ENCODE measurements at places on chromosomes 2 and 18.

DNA sequence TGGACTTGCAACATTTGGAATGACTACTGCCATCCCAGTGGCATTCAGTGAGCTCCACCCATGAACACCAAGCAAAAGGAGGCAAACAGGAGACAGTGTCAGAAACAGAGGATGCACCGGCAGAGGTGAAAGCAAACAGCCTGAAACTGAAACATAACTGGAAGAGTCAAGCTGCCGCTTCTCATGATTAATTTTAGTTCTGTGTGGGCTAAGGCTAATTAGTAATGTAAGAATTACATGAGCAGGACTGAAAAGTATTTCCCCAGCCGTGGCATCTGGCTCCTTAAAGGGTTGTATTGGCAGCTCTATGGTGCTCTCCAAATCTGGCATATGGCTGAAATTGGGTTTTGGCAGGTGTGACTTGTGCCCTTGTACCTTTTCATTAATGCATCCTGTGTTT is 1108.1 kb downstream of the TSN start:
- no peak for DNase-seq

GRCh38 chr2:216131175-216131926 is 22.2 kb downstream of the XRCC5 start:
- DNase-seq = no peak

- DNase-seq = no peak
Observed at GRCh38 chr2:34447097-34447496, 848.0 kb upstream of the FAM98A start.

DNA sequence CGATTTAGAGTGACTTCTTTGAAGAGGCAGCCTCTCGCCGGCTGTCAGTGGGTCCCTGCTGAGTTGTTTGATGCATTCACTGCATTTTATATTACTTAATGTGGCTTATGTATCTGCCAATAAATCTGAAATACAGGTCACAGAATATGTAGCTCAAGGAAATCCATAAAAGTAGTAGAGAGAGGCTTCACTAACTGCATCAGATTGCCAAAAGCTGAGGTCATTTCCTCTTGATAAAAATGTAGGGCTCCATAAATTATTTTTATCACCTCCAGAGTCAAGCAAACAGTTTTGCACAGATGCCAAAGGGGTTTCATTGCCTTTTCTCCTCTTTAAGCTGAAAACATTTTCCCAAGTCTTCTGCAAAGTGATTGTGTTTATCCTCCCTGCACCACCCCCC is 36.5 kb upstream of the CCDC93 start:
- DNase-seq = no peak

DNA sequence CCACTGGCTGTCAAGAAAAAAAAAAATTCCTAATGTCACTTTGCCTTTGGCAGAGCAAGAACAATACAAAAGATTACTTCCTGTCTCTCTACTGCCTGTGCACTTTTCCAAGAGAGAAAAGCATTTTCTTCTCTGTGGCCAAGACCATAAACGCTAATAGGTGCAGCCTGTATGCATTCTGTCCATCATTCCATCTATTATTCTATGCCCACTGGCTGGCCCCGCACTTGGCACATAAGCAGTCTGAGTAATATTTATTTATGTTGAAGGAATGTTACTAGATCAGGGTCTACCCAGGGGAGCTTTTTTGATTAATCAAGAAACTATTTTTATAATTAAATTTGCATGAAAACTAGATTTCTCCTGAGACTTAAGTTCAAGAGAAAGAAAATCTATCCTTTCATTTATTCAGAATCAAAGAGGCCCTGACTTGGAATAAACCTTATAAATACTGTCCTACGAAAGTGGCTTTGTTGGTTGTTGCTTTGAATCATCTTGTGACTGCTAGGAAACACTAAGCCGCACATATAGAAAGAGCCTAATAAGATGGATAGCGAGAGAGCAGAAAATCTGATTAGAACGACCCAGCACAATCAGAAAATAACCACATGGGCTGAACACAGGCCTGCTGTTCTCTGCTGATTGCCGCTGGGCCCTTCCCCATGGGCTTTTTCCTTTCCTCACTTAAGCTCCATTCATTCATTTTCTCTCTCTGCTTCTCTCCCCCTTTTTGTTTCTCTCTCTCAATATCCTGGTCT is 59.4 kb downstream of the MMADHC start:
- no peak for DNase-seq

DNA sequence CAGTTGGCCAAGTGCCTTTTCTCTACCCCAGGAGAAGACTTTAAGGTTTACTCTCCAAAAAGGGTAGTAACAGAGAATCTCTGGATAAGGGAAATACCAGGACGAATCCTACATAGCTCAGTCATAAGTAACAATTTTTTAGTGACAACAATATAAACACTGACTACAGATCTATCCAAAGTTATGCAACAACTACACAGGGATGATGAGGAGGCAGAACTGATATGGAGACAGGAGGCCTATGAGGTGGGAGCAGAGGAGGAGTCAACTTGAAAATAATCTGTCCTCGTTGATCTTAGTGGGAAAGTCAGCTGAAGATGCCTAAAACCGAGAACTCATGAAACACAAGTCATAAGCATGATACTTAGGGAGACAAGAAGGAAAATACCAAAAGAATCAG is 40.2 kb downstream of the SLC35F5 start:
- no peak for DNase-seq

GRCh38 chr2:18548621-18549020 is 11.8 kb downstream of the RDH14 start:
- DNase-seq = no peak

- DNase-seq = no peak
Observed at GRCh38 chr2:109247812-109248211, 118.8 kb downstream of the SH3RF3 start.

- DNase-seq = no peak
Observed at GRCh38 chr2:156890529-156891148, 366.9 kb upstream of the GALNT5 start.

DNA sequence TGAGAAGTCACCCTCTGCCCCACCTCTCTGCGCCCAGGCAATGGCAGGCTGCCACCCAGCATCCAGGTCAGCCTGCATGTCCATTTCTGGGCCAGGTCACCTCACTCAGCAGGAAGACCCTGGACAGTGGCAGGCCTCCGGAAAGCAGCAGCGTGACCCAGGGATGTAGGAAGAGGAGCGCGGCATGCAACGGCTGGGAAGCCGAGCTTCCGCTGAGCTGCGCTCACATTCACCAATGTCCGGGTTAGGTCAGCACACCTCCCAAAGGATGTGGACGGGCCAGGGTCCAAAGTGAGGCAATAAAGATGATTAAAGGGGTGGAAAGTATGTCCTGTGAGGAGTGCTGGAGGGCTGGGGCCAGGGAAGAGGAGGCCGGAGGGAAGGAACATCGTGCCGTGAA is 174.5 kb downstream of the CTIF start:
- DNase-seq = no peak

- no peak for DNase-seq
Observed at GRCh38 chr2:128252501-128252900, 66.2 kb downstream of the HS6ST1 start.

DNA sequence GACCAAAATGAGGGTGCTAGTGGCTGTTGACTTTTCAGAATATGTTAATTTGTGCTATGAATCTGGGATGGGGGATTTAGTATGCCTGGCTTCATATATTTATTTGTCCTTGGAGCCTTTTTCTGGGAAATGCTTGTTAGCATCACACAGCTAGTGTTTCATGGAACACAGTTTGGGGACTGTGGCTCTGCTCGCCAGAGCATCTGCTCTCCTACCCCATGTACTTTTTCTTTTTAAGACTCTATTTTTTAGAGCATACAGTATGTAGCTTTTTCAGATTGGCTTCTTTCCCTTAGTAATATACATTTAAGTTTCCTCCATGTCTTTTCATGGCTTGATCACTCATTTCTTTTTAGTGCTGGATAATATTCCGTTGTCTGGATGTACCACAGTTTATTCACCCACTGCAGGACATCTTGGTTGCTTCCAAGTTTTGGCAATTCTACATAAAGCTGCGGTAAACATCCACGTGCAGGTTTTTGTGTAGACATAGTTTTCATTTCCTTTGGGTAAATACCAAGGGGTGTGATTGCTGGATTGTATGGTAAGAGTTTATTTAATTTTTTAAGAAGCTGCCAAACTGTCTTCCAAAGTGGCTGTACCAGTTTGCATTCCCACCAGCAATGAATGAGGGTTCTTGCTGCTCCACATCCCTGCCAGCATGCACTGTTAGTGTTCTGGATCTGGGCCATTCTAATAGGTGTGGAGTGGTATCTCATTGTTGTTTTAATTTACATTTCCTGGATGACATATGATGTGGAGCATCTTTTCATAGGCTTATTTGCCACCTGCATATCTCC is 44.1 kb downstream of the EFR3B start:
- DNase-seq = no peak

DNA sequence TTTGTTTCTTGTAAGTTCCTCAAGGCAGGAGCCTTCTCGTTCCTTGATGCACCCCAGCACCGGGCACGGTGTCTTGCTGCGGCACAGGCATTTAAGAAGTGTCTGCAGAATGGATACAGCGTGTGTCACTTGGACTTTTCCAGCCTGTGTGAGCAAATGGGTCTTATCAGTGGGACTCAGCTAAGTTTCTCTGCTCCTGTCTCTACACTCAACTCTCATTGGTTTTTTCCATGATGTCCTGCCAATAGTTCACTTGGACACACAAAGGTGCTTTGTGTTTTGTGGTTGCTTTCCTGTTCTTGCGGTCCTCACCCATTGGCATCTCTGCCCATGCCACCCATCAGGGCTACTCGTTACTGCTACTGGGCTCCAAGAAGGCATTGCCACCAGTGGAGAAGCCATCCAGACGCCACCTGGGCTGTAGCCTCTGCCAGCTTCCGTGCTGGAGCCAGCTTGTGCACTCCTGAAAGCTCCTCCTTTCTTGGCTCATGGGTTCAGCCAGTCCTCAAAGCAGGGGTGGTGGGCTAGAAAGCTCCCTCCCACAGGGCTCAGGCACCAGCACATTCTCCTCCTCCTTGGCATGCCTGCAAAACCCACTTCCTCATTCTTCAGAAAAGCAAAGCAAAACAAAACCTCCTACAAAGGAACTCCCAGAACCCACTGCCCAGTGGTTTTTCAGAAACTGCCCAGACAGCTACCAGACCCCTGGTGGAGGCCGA is 41.4 kb downstream of the IL1R2 start:
- DNase-seq = no peak

- no peak for DNase-seq
Observed at GRCh38 chr2:196502386-196502785, 137.1 kb upstream of the CCDC150 start.

DNA sequence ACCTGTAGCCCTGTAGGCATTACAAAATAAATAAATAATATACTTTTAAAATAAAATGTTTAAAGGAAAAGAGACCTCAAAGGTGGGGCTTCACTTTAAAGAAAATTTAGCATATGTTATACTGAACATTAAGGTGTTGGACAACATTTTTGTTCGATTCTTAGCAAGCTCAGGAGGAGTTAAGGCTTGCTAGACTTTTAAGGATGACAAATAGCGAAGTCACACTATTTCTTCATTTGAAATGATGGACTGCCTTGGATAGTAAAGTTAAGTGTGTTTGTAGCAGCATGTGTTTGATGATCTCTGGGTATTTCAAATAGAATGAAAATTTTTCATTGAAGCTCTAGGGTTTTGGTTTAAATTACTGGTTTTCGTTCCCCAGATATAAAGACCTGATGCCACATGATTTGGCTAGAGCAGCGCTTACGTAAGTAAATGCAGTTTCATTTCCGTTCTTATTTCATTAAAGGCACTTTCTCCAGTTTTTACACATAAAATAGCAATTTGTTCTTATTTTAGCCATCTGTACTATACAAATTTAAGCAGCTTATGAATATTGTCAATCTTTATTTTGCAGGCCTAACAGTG is 24.9 kb downstream of the HADHB start:
- no peak for DNase-seq

DNA sequence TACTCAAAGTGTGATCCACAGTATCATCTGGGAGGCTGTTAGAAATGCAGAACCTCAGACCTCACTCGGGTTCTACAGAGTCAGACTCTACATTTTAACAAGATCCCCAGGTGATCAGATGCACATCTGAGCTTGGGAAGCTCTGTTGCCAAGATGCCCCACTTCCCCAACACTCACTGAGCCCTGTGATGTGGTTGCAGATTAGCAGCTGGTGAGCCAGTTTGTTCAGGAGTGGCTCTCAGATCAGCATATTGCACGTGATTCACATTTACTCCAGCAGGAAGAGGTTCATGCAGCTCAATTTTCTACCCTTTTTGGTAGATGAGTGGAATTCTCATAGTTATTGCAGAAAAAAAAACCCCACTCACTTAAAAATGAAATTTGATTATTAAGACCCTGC is 96.4 kb downstream of the VIT start:
- no peak for DNase-seq

- no peak for DNase-seq
Observed at GRCh38 chr2:81481994-81482368, 1177.4 kb upstream of the LRRTM1 start.

DNA sequence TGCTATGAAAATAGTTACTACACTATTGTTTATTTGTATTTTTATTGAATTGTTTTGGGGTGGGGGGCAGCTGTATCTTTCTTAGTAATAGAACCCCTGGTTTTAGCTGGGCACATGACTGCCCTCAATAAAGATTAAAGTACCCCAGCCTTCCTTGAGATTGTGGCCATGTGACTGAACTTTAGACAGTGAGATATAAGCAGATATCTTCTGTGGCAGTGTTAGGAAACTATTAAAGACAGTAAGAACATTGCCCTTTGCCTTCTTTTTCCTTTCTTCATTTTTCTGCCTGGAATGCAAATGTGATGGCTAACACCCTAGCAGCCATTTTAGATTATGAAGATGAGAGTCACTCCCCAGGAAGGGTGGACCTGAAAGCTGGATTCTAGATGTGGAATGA is 47.9 kb upstream of the AKAIN1 start:
- DNase-seq = no peak

- no peak for DNase-seq
Observed at GRCh38 chr2:186130748-186131641, 355.1 kb upstream of the ZC3H15 start.

DNA sequence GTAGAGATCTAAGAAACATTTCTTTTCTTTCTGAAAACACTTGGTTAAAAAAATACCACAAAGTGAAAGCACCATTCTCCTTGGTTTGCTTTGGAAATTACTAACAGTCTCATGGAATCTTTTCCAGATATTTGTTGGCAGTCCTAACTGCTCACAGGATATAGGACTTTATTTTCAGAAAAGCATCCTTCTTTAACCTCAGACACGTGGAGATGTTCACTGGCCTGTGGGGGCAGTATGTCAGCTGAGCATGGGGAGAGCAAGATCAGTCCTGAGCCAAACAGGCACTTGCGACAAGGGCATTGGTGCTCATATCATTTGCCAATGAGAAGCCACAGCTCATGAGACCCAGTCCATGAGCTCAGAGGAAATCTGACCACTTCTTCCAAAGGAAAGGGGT is 371.9 kb downstream of the NBAS start:
- DNase-seq = no peak

GRCh38 chr2:70247364-70248180 is 856 bp downstream of the TIA1 start:
- DNase-seq = no peak

Data from HS-27A (cell line).